ENCODE measurements at places on chromosomes 4 and X.

DNA sequence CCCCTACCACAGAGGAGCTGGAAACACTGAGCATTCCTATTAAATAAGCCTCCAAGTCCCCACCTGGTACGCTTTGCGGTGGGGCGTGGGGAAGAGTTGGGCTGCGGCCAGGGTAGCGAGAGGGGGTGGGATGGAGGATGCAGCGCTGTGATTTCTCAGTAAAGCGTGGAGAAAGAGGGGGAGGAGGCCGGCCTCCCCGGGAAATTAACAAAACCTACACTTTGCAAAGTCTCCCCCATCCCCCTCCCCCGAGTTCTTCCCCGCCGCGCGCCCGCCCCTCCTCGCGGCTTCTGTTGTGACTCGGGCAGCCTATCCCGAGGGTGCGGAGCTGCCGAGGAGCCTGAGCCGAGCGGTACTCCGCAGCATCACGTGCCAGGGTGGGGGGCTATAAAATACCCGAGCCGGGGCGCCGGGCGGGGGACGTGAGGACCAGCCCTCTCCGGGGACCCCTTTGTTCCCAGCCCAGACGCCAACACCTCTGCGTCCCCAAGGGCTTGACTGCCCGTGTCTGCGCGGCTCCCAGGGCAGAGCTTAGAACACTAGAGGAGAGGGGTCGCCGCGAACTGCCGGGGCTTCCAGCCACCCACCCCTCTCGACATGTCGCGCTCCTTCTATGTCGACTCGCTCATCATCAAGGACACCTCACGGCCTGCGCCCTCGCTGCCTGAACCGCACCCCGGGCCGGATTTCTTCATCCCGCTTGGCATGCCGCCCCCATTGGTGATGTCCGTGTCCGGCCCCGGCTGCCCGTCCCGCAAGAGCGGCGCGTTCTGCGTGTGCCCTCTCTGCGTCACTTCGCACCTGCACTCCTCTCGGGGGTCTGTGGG is at the start of gene GSX2:
Gene GSX2 (plus strand): TSS at position 416 of the 827 bp plus-strand sequence. CDS start 182 bp downstream, at position 598.
- DNase-seq, result no peak

- no peak for DNase-seq
These were observed 119.4 kb upstream of the DMD start for GRCh38 chrX:33330798-33331197.

- no peak for DNase-seq
These were observed 12.2 kb downstream of the UCP1 start for GRCh38 chr4:140556372-140557085.

DNA sequence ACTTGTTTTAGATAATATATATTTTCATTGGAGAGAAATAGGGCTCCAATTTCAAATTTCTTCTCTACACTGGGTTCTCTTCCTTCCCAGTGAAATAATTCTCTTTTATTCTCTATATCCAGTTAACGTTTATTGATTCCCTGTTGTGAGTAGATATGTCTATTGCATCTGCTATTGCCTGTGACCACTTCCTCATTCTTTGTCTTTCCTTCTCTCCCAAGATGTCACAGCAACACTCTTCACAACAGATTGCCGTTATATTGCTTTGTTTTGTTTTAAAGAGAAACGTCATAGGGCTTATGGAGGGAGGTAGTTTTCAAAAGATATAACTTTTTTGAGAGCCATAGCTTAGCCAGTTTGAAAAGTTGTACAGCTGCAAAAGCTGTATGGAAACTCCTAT is 343.8 kb downstream of the ARHGAP24 start:
- no peak for DNase-seq

DNA sequence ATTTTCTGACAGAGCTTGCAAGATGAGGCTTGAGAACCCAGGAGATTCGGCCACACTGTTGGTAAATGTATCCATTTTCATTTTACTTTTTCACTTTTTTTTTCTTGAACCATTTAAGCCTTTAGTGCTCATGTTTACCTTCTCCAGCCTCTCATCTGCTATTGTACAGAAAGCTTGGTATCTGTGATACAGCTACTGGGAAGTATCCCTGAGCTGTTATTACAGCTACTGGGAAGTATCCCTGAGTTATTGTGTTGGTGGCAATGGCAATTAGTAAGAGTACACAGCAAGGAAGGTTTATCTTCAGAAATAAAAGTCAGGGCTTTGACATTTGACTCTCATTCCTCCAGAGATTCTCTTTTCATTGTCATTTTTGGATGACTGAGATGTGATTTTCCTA is 11.8 kb downstream of the CTSO start:
- DNase-seq, result no peak
